ENCODE measurements at places on chromosomes 3 and 15.

DNA sequence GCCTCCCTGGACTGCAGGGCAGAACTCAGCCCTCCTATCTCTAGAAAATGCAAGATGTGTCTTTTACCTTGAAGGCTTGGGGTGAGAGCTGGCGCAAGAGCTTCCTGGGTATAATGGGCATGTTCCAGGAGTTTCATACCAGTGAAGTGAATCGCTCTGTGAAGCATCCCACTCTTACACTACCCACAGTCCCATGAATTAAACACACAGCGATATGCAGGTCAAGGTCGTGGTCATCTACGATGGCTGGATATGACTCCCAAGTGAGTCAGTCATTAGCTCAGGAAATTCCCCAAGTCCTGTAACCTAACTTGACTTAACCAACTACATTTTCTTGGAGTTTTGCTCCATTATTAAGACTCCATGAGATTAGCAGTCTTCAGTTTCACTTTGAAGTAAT is 439.7 kb downstream of the NTRK3 start:
- no peak for DNase-seq

GRCh38 chr3:22244761-22245521 is 493.9 kb upstream of the ZNF385D start:
- no peak for DNase-seq

GRCh38 chr3:140206196-140207040 is 271.4 kb downstream of the CLSTN2 start:
- no peak for DNase-seq

GRCh38 chr3:140765246-140765645 is 87.4 kb downstream of the TRIM42 start:
- no peak for DNase-seq

DNA sequence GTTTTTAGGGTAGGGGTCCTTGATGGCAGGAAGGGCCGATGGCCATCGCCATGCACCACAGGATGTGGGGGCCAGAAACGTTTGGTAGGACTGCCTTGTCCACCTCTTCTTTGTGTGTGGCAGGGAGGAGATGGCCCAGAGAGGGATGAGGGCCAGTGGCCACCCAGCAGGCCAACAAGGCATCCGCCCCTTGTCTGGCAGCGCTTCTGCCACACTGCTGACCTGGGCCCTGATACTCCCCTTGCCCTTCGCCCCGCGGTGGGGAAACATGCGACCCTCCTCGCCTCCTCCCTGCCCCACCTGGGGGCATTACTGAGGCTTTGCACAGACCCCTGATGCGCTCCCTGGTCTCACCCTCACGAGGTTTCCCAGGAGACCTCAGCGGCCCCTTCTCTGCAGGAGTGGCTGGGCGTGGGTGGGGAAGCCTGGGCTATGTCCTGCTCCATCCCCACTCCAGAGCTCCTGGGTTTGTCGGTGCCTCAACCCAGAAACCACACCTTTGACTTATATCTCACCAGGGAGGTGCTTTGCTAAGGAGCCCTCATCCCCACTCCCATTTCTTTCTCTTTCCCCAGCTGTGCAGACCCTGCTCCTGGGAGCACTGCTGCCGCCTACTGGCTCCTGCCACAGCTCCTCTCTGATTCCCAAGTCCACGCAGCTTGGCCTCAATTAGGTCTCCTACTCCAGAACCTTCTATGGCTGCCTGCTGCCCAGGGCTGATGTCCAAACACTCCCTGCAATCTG is 38.7 kb downstream of the FEM1B start:
- no peak for DNase-seq

DNA sequence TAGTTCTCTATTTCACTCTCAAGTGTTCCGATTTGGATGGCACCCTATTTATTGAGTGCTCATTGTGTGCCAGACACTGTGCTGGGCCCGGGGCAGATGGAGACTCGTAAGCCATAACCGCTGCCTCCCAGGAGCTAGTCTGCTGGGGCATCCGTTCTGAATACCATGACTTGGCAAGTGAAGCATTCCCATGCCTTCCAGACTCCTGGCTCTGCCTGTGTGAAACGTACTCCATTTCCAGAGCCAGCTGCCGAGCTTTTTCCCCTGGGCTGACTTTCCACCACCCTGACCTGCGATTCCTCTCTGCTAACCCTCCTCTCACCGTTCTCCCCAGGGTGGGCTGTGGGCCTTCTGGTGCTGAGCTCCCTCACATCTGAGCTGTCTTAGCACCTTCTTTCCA is 303.1 kb upstream of the CTDSPL start:
- DNase-seq: no peak

DNA sequence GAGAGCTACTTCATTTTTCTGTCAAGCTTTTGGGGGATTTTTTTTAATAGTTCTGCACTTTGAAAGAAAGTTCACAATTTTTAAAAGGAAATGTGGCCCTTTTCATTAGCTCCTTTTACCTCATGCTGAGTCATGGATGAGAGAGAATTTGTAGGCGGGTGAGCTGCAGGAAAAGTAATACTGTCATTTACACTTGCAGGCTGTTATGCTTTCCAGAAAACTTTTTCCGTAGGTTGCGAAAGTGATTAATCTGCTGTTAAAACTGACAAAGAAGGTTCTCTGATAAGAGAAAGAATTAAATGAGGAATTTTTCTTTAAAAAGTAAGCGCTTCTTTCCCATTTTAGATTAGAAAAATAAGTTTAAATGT is 430.2 kb downstream of the LPP start:
- no peak for DNase-seq

GRCh38 chr15:93166675-93167074 is 77.7 kb upstream of the RGMA start:
- DNase-seq: no peak

DNA sequence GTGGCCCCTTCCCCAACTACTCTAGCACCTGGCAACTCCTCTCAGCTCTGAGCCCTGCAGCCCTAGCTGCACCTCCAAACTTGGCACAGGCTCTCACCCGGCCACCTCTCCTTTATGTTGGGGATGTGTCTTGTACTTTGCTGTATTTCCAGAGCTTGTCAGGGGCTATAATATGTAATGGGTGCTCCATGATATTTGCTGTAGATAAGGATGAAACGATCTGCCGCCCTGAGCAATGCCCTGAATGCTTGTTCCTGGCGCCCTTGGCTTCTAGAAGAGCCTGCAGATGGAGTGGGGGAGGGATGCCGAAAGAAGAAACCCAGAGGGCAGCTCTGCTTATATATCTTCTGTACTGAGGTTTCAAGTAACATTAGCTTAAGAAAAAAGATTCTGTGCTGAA is 35.9 kb upstream of the ZBTB38 start:
- no peak for DNase-seq

DNA sequence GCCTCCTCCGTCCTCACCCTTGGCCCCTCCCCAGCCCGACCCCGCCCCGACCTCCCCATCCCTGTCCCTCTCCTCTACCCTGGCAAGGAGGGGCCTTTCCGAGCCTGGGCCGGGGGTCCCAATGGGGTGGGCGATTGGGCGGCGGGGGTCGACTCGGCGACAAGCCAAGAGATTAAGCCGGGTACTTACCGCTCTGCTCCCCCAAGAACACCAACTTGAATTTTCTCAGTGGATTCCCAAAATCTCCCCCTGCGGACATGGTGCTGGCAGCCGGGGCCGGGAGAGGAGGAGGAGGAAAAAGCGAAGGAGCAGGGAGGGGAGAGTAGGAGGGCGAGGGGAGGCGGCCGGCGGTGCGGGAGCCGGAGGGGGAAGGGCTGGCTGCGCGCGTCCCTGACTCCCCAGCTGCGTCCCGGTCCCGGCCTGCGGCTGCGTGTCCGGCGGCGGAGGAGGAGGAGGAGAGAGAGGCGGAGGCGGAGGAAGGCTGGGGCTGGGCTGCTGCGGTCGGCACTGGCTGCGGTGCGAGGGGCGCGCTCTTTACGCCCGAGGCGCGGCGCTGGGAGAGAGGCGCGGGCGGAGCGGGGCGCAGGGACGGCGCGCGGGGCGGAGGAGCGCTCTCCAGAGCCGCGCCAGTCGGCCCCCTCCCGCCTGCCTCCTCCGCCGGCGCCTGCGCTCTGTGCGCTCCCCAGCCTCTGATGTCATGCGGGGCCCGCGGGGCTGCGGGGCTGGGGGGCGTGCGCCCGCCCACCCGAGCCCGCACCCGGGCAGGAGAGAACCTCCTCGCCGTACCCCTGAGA is at the start of gene RAB6B:
TSS of gene RAB6B (minus strand) at position 675 of the 794 bp plus-strand sequence. CDS start at position 259, 416 bp downstream.
- DNase-seq: no peak

GRCh38 chr15:33729653-33730052 is 238.6 kb upstream of the CHRM5 start:
- no peak for DNase-seq

- DNase-seq: no peak
Observed at GRCh38 chr3:141436180-141436579, 50.6 kb upstream of the RASA2 start.

- DNase-seq: no peak
Observed at GRCh38 chr15:81211376-81211775, 14.7 kb downstream of the IL16 start.

DNA sequence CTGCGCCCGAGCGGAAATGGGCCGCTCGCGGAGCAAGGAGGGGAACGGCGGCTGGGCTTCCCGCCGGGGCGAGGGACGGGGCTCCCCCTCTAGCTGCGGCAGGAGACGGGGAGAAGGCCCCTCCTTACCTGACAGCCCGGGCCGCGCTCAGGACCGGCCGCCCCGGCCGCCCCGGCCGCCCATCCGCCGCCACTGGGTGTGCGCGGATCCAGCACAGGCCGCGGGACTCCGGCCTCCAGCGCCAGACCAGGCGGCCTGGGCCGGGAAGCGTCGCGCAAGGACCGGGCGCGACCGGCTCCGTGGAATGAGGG is 296 bp downstream of the TPRA1 start:
- DNase-seq: no peak

Measured in stimulated activated CD4-positive, alpha-beta T cell treated with anti-CD3 and anti-CD28 coated beads, TNF-alpha, amount 100 ng/mL, for 1 hour (primary cell).